Dermis blood vessel endothelial cell (primary cell): ENCODE measurements at places on chromosomes 6 and 20. TPM values are rescaled to one million over a fixed set of nuclear protein-coding genes. Genes with fewer than 3 reads are reported as not detected.

DNA sequence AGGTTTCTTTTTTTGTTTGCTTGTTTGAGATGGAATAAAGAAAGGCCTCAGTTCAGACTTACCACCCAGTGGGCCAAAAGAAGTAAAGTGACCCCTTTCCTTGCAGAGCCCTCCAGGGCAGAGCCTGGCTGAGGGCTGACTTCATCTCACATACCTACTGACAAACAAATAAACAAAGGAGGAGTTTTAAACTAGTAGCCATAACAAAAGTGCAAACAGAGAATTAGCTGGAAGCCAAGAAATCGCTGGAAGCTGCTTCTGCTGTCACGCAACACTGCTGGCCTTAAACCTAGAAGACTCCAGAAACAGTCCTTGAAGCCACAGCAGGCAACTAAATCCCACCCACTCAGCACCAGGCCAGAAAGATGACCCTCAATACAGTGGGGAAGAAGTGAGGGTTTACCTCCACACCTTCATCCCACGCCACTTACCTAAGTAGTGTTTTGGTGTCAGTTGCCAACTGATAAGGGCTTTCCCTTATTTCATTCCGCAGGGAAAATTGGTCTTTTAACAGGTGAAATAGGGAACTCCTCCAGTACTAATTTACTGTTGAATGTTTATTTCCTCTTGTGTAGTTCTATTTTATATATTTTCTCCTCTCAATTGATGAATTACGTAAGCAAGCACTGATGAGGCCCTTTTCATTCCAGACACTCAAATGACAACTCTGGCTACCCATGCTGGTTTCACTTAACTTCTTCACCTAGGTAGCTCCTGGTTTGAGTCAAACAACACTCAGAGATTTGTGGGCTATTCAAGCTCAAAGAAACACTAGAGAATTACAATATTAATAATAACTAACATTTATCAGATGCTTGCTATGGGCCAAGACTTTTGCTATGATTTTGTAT lies 46.2 kb downstream of the EDN1 start:
- DNase-seq: no peak

GRCh38 chr20:50909413-50909812 lies 21.8 kb downstream of the ADNP start:
- no peak for DNase-seq

GRCh38 chr20:56765172-56766073 lies 136.3 kb downstream of the TFAP2C start:
- peak; percentile 39 for DNase-seq

The SNAP25 gene
- 0.05 TPM in 1 of 2 replicates, not detected in the other for total RNA-seq

- no peak for DNase-seq
Measured at GRCh38 chr20:59645761-59646171, 41.4 kb downstream of the PHACTR3 start.

DNA sequence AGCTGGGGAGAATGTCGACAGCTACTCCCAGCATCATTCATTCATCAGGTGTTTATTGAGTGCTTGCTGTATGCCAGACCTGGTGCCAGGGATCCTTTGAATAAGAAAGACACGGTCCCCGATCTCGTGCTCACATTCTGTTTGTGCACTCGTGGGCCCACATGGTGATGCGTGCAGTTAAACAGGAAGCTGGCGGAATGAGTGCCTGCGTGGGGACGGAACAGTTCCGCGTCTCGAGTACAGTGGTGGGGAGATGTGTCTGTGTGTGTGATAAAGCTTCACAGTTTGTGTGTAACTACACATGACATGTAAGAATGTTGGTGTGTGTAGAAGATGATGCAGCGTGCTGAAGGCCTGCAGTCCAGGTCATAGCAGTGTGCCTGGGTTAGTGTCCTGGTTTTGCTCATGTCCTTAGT lies 6.5 kb downstream of the RBM38 start:
- DNase-seq: no peak

DNA sequence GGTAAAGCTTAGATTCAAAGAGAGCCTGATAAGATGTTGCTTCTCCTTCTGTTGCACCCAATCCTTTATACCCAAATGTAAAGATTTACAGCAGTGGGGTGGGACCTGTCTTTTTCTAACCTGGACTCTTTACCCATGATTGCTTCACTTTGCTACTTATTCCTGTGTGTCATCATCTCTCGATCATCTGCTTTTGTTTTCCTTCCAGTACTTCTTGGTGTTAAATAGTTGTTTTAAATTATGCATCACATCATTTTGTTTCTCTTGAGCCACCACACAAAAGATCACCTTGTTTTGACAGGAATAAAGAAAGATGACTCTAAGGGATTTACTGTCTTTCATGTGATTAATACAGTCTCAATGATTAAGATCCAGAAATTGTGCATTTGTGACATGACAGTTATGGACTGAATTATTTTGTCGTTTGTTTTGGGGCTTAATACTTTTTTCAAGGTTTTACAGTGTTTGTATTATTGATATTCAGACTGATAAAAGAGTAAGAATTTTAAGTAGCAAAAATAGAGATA lies 123.1 kb downstream of the CDKAL1 start:
- DNase-seq: no peak

- DNase-seq: no peak
Measured at GRCh38 chr20:51122931-51123658, 100.2 kb upstream of the KCNG1 start.

The CCN2 gene
- 773 and 867 TPM in 2 replicates for total RNA-seq

DNA sequence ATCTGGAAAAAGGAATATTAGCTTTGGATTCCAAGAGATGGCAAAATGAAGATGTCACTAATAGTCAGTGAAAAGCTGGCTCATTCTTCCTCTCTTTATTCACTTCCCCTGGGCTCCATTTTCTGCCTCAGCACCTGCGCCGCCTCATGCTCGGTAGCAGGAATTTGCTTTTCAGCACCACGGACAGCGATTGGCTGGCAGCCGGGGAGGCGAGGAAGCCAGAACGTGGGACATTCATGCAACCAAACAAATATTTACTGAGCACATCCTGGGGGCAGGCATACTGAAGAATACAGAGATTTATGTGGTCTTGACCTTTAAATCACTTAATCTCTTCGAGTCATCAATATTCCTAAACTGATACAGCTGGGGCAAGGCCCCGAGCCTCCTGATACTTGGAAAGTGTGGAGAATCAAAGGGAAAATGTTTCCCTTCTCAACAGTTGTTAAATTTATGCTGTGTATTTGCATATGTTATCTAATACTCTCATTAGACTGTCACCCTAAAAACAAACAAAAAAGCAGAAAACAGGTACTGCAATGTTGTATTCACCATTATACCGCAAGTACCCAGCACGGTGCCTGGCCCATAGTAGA lies 12.1 kb upstream of the PDYN start:
- peak; percentile 75 for DNase-seq

The APOM gene
- total RNA-seq: 0.34 and 0.37 TPM in 2 replicates

The HLA-DRA gene
- 0.09 TPM in 1 of 2 replicates, not detected in the other for total RNA-seq

GRCh38 chr6:136740050-136740974 lies 52.0 kb downstream of the MAP3K5 start:
- DNase-seq: no peak

The VGLL2 gene
- not detected in 2 replicates for total RNA-seq

GRCh38 chr6:138446821-138447220 lies 42.8 kb downstream of the HEBP2 start:
- DNase-seq: no peak

The PGBD1 gene
- total RNA-seq: 8.9 and 10.2 TPM in 2 replicates

- DNase-seq: no peak
Measured at GRCh38 chr20:1002682-1003561, 811 bp upstream of the RSPO4 start.

The C6orf62 gene
- total RNA-seq: 111 and 205 TPM in 2 replicates

DNA sequence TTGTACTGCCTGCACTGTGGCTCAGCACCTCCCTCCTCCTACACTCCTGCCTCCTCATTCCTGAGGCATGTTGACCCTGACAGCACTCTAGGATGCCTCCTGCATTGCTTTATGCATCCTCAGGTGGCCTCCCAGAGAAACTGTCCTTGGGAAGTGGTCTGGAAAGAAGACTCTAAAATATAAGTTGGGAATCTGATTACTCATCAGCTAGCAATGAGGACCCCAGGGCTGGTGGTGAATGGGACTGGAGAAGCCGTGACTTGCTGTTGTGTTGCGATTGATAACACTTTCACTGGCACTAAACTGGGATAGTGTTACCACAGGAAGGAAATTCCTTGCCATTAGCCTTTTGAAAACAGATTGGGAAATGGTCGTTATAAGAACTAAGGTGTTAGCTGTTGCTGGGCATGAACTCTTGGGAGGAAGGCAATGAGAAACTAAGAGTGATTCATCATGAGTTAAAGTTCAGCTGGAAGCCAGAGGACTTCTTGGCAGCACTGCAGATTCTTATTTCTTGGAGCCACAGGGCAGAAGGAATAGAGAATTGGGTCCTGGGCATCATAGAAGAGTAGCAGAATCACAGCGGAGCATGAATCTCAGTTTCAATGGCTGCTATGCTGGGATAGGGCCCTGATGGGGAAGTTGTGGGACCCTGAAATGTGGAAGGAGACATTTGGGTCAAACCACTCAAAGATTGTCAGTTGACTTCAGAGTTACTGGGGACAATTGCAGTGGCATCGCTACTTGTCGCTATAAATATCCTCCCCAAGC lies 10.1 kb upstream of the SIRPD start:
- peak; percentile 93 for DNase-seq

- no peak for DNase-seq
Measured at GRCh38 chr6:37709932-37710555, 12.4 kb upstream of the MDGA1 start.

The HRH3 gene
- not detected in 2 replicates for total RNA-seq

The HLA-B gene
- 256 and 1,456 TPM in 2 replicates for total RNA-seq

DNA sequence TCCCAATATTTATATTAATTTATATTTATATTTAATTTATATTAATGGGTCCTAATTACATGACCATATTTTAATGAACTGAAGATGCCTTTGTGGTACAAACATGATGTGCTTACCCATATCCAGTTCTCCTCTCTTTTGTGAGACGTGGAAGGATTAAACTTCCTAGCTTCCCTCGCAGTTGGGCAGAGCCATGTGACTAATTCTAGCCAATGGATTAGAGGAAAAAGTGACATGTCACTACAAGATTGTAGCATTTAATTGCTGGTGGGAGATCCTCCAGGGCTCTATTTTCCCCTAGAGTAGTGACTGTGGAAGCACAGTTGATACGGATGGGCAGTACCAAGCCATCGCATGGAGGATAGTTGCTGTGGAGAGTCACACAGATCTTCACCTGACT lies 4.8 kb upstream of the SOBP start:
- DNase-seq: no peak

DNA sequence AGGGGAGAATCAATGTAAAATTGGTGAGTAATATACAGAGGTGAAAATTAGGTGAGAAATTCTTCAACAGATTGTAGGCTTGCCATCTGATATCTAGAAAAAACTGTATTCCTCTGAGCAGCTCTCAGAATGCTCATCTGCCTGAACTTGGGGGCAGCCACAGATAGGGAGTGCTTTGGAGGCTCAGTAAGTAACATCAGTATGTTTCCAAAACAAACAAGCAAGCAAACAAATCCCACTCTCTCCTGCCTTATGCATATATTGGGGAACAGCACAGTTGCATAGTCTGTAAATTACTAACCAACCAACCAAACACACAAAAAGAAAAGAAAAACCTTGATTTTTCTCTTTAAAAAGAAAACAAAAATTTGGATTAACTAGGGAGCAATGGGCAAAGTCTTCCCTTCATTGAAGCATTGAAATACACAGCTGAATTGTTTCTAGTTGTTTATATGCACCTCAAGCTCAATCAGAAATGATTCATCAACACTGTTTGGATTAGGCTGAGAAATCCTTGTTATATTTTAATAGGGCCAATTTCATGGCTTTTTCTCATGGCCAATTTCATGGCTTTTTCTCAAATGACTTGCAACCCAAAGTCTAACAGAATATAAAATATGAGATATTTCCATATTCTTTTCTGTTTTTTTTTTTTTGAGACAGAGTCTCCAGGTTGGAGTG lies 50.1 kb upstream of the DEK start:
- DNase-seq: no peak

GRCh38 chr6:126145351-126145750 lies 159.0 kb downstream of the TRMT11 start:
- DNase-seq: no peak

DNA sequence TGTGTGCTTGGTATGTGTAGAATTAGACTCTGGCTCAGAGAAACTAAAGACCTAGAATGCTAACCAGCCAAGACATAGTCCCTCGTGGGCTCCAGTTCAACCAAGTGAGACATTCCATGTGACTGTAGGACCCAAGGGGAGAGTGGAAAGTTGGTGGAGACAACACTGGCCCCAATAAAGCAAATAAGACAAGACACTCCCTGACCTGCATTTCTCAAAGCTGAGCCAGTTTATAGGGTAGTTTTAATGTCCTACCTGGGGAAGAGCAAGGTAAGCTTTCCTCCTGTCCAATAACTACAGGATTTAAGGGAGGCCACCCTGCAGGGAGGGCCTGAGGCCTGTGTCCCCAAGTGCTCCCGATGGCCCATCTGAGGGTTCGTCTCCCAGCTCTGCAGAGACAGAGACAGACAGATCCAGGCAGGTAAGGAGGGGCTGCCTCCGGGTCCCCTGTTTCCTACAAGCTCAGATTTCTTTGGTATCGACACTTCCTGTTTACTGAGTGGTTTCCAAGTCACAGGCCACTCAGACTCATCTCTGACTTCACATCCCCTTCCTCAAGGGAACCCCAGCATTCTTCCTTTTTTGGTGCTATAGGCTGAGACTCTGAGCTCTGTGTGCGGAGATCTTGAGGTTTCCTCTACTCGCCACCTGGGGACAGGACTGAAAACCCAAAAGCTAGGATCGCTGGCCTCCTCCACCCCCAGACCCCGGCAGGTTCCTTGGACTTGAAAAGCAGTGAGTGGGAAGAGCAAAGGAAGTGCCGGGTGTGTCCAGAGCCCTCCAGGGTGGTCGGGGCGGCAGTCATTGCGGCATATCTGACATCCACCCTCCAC lies 92.4 kb downstream of the PRND start:
- peak; percentile 91 for DNase-seq

The GATA5 gene
- total RNA-seq: not detected in 2 replicates

The NAPB gene
- total RNA-seq: 8.2 and 12.1 TPM in 2 replicates

The TAP2 gene
- 22.8 and 39.0 TPM in 2 replicates for total RNA-seq

DNA sequence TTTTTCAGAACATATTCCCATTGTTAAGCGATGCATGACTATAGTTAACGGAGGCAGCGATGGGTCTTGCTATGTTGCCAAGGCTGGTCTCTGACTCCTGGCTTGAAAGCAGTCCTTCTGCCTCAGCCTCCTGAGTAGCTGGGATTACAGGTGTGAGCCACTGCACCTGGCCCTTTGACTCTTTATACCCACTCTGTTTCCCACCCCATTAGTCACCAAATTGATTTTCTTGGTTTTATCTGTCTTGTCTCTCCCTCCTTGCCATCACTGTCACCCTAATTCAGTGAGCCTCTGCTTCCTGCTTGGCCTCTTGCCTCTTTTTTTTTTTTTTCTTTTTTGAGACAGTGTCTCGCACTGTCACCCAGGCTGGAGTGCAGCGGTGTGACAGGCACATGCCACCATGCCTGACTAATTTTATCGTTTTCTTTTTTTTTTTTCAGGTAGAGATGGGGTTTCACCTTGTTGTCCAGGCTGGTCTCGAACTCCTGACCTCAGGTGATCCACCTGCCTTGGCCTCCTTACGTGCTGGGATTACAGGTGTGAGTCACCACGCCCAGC lies 31.3 kb downstream of the ZFAND3 start:
- no peak for DNase-seq

DNA sequence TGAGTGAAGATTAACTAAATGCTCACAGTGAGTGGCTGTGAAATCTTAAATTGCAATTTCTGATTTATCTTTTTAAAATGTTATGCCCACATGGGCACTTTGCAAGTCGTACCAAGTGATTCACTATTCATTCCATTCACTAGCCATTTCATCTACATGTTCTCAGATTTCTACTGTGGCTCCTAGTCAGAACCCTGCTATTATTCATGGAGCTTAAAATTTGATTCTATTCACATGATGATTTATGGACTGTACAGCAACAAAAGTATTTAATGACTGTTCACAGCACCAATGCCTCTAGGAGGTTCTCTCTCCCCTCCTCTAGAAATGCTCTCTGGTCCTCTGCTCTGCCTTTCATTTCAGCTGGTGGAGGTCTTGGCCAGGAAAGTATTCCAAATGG lies 133.5 kb upstream of the MAP3K7 start:
- no peak for DNase-seq
